Muscle of leg (tissue), 16 donors: ENCODE measurements at places on chromosomes 6 and 20.

DNA sequence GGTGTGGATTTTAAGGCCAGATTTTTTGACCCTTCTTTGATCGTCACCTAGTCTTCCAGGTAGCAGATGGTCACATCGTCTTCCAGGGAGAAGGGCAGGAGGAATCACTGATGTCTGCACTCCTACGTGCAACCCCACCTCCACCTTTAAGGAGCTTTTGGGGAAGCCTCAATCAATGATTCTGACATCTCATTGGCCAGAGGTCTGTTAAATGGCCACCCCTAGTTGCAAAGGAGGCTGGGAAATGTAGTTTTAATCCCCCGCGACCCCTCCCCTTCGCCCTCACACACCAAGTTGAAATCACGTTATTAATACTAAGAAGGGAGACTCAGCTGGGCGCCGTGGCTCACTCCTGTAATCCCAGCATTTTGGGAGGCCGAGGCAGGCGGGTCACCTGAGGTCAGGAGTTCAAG is 151.4 kb downstream of the BCAS1 start:
- DNase-seq: no peak

DNA sequence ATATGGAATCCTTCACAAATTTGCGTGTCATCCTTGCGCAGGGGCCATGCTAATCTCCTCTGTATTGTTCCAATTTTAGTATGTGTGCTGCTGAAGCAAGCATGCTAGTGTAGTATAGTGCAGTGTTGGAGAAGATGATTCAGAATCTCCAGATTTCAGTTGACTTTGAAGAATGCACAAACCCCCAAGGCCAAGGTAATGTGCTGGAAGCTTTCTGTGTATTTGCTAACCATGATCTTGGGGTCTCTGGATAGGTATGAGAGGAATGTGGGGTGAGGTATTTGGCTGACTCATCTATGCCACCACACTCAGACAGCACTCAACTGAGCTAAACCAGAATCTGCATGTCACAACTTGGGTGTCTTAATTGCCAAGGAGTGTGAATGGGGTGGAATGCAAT is 42.6 kb upstream of the DEK start:
- DNase-seq: no peak

DNA sequence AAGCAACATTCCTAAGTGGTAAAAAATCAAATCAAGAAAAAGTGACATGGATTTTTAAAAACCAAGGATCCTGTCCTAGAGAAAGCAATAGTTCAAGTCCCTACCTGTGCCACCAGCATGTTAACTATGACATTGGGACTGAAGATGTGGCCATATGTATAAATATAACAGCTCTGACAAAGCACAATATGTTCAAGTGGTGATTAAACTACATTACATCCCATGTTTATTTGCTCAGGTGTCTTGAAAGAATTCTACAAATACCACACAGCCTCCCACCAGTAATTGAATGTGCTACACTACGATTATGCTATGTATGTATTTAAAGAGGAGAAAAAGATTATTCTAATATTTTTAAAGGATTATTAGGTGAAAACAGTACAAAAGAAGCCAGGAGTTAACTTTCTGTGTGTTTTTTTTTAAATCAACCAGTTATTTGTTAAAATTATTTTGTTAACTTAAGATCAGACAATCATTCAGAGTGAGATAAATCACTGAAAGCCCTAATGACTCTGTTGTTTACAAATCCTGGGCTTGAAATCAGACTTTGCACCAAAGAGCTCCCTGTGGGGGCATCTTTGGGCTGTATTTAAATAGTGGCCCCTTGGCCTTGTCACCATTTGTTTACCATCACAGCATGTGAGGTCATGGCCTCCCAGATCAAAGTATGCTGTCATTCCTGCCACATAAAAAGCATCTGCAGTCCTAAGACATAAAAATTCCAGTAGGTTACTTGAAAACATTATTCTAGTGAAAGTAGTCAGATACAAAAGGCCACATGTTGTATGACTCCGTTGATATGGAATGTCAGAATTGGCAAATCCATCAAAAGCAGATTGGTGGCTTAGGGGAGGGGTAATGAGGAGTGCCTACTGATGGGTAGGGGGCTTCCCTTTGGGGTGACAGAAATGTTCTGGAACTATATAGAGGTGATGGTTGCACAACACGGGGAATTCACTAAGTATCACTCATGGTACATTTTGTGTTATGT is 17.1 kb downstream of the TTLL2 start:
- DNase-seq: no peak

- DNase-seq: no peak
These were observed 339.0 kb upstream of the ADGRB3 start for GRCh38 chr6:68296126-68296525.

DNA sequence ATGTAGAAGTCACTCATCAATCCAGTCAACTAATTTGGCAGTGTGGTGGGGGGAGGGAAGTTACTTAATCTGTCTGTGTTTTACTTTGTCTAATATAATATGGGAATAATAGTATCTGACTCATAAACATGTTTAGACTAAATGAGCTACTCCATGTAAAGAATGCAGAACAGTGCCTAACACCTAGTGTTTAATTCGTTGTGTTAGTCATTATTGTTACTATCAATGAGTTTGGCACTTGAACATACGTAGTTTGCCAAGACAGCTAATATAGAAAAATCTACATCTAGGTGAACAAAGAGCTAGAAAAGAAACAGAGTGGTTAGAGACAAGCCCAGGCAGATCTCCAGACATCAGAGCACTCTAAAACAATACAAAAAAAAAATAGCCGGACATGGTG is 49.1 kb downstream of the IRAK1BP1 start:
- DNase-seq: no peak

DNA sequence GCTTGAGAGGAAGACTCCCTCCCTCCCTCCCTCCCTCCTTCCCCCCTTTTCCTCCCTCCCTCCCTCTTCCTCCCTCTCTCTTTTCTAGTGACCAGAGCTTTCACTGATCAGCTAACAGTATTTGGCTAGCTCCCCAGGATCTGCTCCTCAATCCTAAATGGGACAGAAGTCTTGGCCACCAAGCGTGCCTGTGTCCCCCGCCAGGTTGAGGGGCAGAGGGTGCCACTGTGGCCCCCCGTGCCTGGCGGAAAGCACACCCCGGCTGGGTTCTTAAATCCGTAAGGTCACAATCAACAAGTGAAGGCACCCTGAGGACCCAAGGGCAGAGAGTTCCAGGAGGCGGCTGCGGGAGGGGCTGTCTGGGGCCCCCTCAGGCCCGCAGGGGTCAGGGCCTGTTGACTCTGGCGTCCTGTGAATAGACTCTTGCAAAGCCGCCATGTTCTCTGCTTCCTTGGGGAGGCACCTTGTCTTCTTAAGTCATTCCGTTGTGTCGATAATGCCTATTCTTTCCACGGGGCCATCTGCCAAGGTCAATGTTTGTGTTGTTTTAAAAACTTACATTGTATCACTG is 38.9 kb upstream of the STX16 start:
- peak; percentile 74 for DNase-seq

DNA sequence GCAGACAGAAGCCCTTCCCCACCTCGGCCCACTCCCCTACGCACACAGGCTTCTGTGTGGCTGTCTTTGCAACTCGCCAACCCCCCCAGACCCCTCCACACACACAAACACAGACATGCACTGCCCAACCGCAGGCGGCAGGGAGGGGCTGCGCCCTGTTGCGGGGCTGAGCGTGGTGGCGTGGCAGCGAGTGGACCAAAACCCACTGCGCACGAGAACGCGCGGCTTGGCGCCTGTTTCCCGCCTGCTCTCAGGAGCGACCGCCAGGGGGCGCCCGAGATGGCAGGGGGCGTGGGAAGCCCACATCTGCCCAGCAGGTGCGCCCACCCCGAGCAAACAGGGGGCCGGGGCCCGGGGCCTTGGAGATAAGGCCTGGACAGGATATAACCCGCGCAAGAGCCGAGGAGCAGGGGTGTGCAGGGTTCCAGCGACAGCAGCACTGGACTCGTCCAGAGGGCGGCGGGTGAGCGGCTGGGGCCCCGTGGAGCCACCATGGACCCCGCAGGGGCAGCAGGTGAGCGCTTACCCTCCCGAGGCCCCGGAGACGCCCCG is at the start of gene RBPJL:
RBPJL (plus strand) TSS at position 410 of the 552 bp plus-strand sequence; CDS start at position 493, 83 bp downstream.
- no peak for DNase-seq

GRCh38 chr6:139373154-139373927 is 1.1 kb downstream of the CITED2 start:
- peak; percentile 78 for DNase-seq

DNA sequence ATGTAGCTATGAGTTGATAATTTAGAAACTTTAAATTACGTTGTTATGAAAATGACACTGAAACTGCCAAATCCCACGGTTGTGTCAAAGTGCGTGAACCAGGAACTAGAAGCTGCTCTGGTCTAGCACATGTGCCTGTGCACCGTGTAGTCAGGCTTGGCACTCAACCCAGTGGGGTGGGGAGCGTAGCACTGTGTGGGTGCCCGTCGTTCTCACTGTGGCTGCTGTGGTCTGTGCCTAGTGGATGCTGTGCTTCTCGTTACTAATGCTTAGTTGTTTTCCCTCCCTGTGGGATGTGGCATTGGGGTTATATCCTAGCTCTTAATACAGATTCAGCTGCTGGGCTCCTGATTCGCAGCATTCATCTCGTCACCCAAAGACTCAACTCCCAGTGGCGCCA is 46.2 kb upstream of the ADIG start:
- DNase-seq: no peak

- no peak for DNase-seq
These were observed 974.1 kb downstream of the EYS start for GRCh38 chr6:64732888-64733287.

DNA sequence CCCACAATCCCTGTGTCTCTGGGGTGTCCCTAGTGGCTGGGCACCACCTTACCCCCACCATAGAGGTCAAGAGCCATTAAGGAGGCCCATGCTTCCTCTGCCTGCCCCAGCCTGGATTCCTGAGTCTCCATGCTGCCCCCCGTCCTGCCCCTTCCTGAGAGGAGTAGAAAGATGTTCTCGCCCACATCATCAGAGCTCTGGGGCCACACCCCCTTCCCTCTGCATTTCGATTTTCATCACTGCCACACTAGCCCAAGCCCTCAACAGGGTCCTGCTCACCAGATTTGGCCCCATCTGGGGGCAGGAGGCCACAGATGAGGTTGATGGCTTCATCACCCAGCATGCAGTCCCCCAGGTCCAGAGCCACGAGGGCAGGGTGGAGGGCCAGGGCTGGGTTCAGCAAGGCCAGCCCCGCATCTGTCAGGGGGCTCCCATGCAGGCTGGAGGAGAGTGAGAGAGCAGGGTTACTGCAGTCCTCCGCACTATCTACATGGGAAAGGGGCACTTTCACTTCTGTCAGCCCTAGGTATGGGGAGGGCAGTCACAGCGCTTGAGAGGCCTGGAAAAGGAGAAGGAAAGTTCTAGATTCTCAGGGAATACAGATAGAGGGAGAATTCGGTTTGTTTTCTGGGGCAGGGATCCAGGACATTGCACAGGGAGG is 1.5 kb downstream of the LRRC73 start:
- DNase-seq: no peak

GRCh38 chr6:52686878-52687699 is 16.2 kb downstream of the TMEM14A start:
- no peak for DNase-seq

DNA sequence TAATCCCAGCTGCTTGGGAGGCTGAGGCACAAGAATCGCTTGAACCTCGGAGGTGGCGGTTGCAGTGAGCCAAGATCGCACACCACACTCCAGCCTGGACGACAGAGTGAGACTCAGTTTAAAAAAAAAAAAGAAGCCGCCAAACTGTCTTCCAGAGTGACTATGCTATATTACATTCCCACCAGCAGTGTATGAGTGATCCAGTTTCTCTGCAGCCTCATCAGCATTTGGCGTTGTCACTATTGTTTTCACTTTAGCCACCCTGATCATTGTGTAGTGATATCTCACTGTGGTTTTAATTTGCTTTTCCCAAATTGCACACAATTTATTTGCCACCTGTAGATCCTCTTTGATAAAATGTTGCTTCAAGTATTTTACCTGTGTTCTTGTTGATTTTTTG is 6.0 kb upstream of the AKAP12 start:
- no peak for DNase-seq

GRCh38 chr6:134640975-134641429 is 308.9 kb downstream of the ALDH8A1 start:
- DNase-seq: peak; percentile 91

DNA sequence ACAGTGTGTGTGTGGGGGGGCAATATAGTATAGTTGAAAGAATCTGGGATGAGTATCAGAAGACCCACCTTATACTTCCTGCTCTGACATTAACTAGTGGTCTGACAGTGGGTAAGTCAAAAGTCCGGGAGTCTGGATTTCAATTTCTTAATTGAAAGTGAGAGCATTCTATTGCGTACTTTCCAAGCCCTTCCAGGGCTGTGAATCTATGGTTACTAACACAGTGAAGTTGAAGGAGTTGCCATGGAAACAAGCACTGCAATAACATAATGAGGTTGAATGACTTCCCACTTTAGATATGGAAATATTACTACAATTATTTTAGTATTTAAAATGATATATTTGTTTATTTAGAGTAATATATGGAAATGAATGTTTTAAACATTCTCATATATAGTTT is 80.2 kb downstream of the MLIP start:
- peak; percentile 89 for DNase-seq

- DNase-seq: peak; percentile 52
These were observed 65.8 kb downstream of the SYTL3 start for GRCh38 chr6:158715330-158716311.

GRCh38 chr20:22402550-22402949 is 181.8 kb downstream of the FOXA2 start:
- DNase-seq: no peak

- DNase-seq: peak; percentile 78
These were observed 45.0 kb downstream of the IYD start for GRCh38 chr6:150413781-150414281.

GRCh38 chr6:160275511-160276003 is 16.9 kb upstream of the SLC22A2 start:
- peak; percentile 44 for DNase-seq

DNA sequence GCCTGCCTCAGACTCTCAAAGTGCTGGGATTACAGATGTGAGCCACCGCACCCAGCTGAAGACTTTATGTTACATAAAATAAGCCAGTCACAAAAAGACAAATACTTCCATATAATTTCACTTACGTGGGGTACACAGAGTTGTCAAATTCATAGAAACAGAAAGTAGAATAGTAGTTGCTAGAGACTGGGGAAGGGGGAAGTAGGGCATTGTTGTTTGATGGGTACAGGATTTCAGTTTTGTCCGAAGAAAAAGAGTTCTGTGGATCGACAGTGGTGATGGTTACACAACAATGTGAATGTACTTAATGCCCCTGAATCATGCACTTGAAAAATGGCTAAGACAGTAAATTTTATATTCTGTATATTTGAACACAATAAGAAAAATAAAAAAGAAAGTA is 41.6 kb upstream of the ANKEF1 start:
- DNase-seq: no peak

DNA sequence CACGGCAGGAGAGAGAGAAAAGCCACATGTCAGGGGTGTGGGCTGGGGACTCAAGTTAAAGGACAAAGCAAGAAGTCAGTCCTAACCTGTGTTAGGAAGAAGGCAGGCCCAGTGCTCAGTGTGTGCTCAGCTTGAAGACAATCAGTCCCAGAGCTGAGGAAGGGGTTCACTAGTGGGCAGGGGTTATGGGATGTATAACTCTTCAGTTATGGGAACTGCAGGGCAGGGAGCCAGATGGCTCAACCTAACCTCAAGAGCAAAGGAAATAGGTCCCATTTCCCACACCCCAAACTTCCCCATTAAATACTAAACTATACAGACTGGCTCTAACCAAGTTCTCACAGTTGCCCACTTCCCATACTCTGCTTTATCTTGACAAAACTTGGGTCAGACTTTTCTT is 7.4 kb upstream of the SSTR4 start:
- DNase-seq: peak; percentile 41

- no peak for DNase-seq
These were observed 149.4 kb upstream of the NOX3 start for GRCh38 chr6:155604991-155605390.
